ENCODE measurements at places on chromosomes 1 and 21.
A peak's percentile ranks its signal among the peaks of the same experiment; 100 is the strongest.

DNA sequence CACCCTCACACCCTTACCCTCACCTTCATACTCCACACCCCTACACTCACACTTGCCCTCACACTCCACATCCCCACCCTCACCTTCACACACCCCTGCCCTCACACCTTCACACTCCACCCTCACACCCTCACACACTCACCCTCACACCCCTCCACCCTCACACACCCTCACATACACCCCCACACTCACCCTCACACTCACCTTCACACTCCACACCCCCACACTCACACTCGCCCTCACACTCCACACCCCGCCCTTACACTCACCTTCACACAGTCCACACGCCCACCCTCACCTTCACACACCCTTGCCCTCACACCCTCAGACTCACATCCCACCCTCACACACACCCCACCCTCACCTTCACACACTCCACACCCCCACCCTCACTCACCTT lies 43.6 kb upstream of the EDN2 start:
- DNase-seq: no peak

DNA sequence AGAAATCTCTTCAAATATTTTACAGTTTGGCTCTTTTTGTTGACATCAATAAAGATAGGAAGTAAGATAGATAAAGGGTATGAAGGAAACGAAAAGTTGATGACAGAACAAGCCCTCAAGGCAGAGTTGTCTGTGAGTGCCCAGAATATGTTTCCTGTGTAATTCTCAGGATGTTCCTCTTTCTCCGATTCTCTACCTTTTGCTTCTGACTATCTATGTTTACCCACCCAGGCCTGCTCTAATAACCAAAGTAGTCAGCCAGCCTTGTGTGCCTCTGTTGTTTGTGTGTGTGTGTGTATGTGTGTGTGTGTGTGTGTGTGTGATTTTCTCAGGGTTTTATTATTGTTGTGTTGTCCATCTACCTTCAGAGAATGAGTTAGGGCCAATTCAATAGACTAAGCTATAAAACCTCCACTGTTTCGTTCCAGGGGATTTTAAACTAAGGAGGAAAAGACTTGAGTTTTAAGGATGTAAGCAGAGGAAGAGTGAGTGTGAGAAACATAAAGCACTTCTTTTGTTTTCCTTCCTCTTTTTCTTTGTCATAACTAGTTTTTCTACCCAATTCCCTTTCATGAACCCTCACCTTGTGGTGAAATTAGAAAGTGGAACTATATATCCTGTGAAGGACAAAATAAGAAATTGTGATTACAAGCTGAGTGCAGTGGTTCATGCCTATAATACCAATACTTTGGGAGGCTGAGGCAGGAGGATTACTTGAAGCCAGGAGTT lies 627.4 kb upstream of the NR5A2 start:
- DNase-seq: peak; percentile 56

GRCh38 chr1:17949511-17949910 lies 158.1 kb upstream of the IGSF21 start:
- no peak for DNase-seq

GRCh38 chr1:85579622-85580021 lies 939 bp upstream of the CCN1 start:
- no peak for DNase-seq

DNA sequence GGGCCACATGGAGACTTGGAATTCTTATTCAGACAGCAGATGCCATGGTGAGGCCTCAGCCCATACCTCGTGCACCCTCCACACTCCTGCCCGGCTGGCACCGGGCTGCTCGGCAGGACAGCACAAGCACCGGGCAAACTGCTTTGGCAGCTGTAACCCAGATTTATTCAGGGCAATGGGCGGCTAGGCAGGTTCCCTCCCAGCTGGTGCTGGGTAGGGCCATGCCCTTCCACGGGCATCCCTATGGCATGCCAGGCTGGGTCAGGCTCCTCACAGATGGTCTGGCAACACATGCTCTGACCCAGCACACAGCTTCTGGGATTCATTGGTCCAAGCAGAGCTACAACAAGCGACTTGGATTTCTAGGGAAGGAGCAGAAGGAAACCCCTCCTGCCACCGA lies 53.4 kb downstream of the ATP1A1 start:
- DNase-seq: no peak
